ENCODE measurements at places on chromosomes 2 and 18.

DNA sequence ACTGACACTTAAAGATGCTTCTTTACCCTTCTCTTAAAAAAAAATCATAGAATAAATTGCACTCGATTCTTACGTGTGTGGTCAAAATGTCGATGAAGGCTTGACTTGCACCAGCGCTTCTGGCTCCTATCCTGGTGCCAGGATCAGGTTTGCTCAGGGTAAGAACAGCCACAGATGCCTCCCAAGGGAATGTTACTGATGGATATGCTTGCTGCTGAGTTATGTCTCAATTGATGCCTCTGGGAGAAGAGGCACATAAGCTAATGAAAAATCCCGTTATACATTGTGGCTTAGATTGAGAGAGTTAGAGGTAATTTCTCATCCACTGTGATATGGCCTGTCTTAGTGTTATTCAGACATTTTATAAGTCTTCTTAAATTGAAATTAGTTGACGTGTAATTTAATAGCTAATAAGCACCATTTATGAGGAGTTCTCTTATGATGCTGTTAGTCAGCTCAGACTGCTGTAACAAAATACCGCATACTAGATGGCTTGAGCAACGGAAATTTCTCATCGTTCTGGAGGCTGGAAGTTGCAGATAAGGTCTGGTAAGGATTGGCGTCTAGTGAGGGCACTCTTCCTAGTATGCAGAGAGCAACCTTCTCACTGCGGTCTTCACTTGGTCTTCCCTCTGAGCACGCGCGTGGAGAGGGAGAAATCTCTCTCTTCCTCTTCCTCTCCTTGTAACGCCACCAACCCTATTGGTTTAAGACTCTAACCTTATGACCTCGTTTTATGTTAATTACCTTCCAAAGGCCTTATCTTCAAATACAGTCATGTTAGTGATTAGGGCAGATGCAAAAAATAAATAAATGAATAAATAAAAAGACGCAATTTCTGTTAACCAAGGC is 116.6 kb upstream of the NOSTRIN start:
- no peak for DNase-seq

DNA sequence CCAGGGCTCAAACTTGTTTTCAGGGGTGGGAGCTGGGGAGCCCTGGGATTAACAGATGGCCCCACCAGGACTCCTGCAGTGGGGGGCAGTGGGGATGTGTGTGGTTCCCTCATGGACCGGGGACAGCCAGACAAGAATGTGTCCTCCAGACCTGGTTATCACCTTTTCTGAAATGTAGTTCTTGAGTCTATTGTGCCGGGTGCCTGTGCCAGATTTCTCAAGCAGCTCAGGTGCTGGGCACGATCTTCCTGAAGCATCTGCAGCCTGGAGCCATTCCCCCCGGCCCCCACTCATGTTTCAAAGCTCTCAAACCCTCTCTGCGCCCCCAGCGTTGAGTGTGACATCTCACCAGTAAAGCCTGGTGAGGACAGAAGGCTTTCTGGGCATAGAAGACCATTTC is 48.4 kb upstream of the HAAO start:
- no peak for DNase-seq

GRCh38 chr2:128308284-128308731 is 10.4 kb downstream of the HS6ST1 start:
- DNase-seq, result no peak

DNA sequence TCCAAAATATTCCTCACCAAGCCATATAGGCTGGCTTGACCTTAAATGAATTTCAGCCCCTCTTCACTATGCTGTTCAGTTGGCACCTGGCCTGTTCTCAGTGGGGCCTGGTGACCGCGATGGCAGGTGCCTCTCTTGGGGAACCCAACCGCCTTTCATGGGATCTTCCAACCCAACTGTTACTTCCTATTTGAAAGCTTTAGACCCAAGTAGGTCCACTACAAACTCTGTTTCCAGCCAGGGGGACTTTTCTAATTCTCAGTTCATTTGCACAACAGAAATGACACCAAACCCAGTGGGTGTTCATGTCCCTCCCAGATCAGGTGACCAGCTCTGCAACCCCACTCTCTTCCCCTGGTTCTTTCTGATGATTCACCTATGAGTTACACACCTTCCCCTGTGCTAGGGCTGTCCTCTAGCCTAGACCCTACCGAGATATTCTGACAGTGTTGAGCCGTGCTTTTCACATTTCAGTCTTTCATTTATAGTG is 35.6 kb upstream of the NDUFV2 start:
- no peak for DNase-seq

GRCh38 chr2:1505031-1505441 is 91.8 kb downstream of the TPO start:
- no peak for DNase-seq

DNA sequence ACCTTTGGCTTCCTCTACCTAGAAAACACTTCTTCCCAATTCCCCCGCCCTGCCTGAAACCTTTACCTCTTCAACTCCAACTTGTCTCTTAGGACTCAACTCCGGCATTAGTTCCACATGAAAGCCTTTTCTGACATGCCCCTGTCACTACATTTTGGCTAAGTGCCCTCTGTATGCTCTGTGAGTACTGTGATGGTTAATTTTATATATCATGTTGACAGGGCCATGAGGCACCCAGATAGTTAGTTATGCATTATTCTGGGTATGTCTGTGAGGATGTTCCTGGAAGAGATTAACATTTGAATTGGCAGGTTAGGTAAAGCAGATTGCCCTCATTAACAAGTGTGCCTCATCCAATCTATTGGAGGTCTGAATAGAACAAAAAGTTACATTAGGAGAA is 75.6 kb upstream of the NCKAP5 start:
- DNase-seq, result no peak

DNA sequence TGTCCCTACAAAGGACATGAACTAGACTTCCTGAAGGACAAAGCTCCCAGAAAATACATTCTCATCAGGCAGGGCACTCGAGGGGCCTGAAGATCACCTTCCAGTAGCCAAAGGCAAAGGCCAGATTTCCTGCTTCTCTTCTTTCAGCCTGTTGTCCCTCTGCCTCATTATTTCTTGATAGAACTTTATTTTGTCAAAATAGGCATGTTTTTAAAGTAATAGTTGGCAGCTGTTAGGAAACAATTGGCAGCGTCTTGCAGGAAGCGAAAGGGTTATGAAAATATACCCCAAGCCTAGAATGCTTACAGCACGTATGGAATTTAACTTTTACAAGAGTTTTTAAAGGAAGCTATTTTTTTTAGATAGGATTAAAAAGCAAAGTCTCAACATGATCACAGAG is 74.9 kb downstream of the LINC00305 start:
- no peak for DNase-seq

GRCh38 chr2:128717758-128718710 is 399.4 kb upstream of the HS6ST1 start:
- no peak for DNase-seq

DNA sequence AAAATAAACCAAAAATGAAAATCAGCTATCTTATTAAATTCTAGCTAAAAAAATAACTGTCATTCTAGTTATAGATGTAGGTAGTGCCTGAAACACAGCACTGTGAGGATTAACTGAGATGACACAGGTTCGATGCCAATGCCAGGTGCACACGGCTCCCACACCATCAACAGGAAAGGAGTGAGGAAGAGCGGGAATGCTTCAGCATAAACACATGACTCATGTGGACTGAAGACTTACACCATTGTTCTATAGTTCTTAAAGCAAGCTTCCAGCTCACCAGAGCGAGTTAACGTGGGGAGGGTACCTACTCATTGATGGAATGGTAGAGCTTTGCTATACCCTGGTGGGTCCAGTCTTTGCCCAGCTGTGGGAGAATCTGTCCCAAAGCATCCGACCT is 76.7 kb downstream of the EMILIN2 start:
- no peak for DNase-seq

- DNase-seq, result peak; percentile 67
Observed at GRCh38 chr2:64797881-64798575, 144.3 kb upstream of the SERTAD2 start.

DNA sequence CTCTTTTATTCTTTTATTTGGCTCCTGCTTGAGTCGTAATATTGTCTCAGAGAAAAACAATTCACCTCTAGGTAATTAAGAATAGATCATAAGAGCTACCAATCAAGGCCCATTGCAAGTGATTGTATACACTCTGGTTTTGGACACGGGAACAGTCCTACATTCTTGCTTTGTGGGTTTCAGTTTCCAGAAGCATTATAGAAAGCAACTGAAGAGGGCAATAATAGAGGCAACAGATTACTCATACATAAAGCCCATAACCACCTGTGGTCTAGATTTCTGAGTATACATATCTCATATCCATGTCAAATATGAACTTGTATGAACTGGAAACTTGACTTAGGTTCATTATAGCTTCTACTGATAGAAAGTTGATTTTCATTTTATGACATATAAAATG is 65.4 kb downstream of the DIS3L2 start:
- no peak for DNase-seq

DNA sequence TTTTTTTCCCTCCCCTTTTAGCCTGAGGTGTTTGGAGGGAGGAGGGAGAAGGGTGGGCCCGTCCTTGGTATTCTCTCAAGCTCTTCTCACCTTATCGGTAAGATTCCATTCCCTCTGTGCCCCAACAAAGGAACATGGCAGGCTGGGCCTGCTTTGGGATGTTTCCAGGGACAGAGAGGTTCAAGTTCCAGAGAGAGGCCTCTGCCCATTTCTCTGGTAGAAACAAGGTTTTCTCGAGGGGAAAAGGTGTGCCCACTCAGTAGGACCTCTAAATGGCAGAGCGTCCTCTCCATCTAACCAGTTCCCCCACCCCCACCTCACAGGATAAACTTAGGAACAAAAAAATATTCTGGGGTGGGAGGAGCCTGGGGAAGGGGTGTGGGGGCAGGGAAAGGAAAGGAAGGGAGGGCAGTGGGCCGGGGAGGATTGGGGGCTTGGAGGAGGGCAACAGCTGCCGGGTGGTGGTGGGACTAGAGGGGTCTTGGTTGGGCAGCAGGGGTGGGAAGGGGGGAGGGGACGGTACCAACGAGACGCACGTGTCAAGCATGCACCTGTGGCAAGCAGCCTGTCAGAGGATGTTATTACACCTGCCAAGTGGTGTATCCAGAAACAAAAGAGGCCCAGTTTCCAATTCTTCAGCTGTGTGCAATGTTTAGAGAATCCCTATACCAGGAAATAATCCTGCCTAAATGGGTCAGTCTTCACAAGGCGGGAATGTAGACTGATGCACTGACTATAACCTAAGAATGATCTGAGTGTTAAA is 2.1 kb downstream of the PCBP1 start:
- DNase-seq, result no peak

GRCh38 chr18:50649821-50650220 is 89.9 kb downstream of the MAPK4 start:
- peak; percentile 37 for DNase-seq

GRCh38 chr2:27050281-27050995 is 1.0 kb upstream of the AGBL5 start:
- peak; percentile 97 for DNase-seq

- no peak for DNase-seq
Observed at GRCh38 chr2:579351-579886, 97.8 kb downstream of the TMEM18 start.

DNA sequence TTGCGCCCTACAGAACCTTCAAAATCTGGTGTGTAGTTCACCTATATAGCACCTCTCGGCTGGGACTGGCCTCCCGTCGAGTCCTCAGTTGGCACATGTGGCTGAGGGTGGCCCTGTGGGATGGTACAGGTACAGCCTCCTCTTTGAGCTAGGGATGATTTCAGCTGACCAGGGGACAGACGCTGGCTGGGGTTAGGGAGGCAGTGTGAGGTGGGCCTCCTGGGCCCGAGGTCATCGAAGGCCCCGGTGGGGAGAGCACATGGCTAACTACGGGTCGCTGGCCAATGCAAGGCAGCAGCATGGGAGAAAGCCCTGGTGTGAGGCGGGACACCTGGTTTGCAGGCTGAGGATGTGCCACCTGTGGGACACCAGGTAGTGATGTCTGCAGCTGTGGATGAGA is 304.8 kb downstream of the GBX2 start:
- DNase-seq, result no peak

DNA sequence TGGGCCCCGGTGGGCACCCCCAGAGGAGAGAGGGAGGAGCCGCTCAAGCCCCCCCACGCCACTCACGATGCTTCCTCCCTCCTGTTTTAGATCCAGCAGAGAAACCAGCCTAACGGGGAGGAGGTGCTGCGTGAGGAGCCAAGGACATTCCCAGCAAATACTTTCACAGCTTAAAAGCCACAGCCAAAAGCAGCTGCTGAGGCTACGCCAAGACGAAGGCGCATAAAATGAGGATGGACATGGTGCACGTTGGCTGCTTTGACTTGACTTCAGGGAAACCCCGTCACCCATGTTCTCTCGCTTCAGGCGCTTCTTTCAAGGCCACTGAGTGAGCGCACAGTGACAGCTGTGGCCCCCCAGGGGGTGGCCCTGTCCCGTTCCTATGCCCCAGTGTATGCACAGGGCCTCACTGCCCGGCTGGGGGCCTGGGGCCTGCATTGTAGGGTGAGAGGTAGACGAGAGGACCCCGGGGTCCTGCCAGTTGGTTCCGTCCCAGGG is 72.1 kb upstream of the PXDN start:
- peak; percentile 86 for DNase-seq

DNA sequence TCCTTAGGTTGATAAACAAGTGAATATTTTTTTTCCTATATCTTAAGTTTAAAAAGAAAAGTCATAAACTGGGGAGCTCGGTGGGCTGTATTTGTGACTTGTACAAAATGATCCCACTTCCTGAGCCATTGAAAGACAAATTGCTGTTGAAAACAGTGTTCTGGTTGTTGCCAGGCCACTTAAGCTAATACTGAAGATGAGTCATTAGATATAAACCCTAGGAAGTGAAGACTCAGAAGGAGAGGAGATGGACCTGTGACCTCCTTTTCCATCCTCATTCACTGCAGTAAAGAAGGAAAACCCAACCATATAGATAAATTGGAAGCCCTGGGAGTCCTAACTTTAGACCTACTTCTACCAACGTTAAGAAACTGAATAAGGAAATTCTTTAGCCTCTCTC is 46.2 kb upstream of the SERPINE2 start:
- peak; percentile 78 for DNase-seq

GRCh38 chr2:146624430-146625160 is 1220.2 kb upstream of the ACVR2A start:
- DNase-seq, result peak; percentile 32

DNA sequence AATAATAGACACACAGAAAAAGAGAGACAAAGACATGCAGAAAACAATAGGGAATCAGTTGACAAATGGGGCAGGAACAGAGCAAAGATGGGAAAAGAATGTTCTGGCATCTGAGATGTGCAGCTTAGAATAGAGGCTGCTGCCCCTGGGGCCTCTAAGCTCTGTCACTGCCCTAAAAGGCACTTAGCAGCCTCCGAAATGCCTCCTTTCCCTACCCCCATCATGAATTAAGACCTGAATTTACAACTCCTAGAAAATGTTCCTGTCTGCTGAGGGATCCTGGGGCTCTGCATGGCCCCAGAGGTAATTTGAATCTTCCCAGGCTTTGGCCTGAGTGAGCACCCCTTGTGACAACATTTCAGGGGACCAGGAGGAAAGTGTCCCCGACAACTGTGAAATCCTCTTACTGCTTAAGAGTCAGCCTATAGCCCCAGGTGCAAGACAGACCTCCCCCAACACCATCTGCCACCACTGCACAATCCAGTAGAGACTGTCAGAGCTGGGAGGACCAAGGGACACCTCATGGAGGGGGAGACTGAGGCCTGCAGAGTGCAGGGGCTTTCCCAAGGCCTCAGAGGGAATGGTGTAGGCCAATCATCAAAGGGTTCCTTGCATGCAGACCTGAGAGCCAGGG is 24.8 kb downstream of the MRPL35 start:
- DNase-seq, result no peak

GRCh38 chr18:12630136-12630535 is 27.8 kb downstream of the SPIRE1 start:
- peak; percentile 58 for DNase-seq

Data from fibroblast of skin of abdomen (primary cell).